ENCODE measurements at places on chromosomes 2 and 18. TPM values are rescaled to one million over a fixed set of nuclear protein-coding genes. Genes with fewer than 3 reads are reported as not detected.

EVA1A gene
- total RNA-seq = 4.0 TPM

DNA sequence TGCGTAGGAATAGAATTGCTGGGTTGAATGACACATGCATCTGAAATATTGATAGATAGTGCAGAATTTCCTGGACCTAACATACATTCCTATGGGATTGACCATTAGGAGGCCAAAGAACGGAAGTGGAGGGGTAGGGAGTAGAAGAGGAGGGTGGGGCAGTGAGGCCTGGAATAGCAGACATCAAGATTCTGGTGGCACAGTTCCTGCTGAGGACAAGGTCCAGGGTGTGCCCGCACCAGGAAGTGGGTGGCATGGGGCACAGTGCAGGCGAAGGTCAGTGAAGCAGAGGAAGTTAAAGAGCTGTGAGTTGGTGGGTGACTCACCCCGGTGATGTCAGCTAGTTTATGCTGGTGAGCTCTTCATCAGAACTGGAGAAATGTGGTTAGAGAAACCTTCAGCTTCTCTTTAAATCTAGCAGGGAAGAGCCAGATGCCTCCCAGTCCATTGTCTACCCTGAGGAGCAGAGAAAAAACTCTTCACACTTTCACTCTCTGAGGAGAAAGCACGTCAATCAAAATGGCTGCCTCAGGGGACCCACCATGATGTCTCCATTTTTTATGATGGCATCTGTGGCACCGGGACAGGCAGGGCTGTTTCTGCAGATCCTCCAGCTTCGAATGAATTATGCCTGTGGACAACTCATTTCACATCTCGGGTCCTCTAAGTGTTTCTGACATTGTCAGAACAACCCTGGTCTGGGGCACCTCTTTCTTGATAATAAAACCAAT is 55.9 kb upstream of the CTLA4 start:
- H3K36me3 ChIP-seq = no peaks in the 10 kb centered on the region
- H3K27ac ChIP-seq = no peak overlapping the region
- DNase-seq = peak; percentile 29
- H3K4me1 ChIP-seq = peaks cover 7% of the 10 kb centered on the region

DNA sequence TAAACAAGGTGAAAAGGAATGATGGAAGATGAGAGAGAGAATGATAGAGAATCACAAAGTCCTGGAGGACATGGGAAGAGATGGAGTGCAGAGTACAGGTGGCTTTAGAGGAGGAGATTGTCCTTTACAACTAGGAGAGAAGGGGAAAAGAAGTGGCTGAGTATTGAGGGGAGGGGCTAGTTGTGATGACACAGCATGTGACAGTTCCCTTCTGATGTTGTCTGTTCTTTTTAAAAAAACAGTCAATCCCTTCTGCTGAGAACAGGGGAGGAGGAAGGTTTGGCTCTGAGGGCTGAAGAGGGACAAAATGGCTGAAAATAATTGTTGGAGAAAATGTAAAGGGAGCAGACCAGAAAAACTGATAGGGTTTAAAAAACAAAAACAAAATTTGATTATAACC is 44.0 kb downstream of the STEAP3 start:
- H3K36me3 ChIP-seq = no peaks in the 10 kb centered on the region
- H3K27ac ChIP-seq = no peak overlapping the region
- no peaks in the 10 kb centered on the region for H3K27me3 ChIP-seq
- no peak overlapping the region for H3K4me3 ChIP-seq
- no peaks in the 10 kb centered on the region for H3K4me1 ChIP-seq

DNA sequence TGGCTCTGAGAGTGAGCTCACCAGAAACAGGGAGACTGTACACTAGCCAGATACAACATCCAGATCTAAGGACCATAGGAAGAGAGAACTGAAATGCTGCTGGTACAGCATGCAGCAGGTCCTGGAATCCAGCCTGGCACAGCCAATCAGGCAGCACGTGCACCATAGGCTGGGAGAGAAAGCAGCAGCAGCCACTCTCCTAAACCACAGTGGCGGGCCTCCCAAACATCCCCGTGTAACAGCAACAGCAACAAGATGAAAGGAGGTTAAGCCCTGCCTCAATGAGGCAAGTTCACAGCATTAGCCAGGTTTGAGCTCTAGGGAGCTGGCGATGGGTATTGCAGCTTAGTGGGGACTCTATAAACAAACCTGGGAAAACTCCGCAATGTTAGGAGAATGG is 192.0 kb downstream of the EPHA4 start:
- H3K36me3 ChIP-seq = no peaks in the 10 kb centered on the region
- H3K27ac ChIP-seq = no peak overlapping the region
- no peak for DNase-seq
- no peak overlapping the region for H3K4me3 ChIP-seq
- H3K27me3 ChIP-seq = no peaks in the 10 kb centered on the region

GRCh38 chr2:208406474-208407451 is at the start of gene PTH2R:
TSS of gene PTH2R (plus strand) at chr2:208406792. CDS start at chr2:208407044, 252 bp downstream.
- no peak for DNase-seq
- H3K36me3 ChIP-seq = no peaks in the 10 kb centered on the region
- no peak within 1 kb of the TSS for H3K27ac ChIP-seq
- H3K4me3 ChIP-seq = no peak within 1 kb of the TSS
- H3K27me3 ChIP-seq = peaks cover 92% of the 10 kb centered on the region

DNA sequence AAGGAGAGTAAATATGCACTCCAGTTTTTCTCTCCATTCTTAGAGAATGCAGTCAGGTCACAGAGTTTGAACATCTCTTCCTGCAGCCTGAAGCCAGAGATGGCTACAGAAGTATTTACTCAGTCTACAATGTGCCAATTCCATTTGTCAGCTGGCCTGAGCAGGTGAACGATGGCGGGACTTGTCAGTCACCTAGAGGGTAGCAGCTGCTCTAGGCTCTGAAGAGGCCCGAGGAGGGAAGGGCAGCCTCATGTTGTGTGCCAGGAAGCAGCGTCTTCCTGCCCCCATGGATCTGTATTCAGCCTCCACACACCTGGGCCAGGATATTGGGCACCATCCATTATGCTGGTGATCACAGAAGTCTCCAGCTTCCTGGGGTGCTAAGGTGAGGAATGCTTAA is 316.7 kb upstream of the CHAC2 start:
- H3K27ac ChIP-seq = no peak overlapping the region
- no peak for DNase-seq
- no peaks in the 10 kb centered on the region for H3K4me1 ChIP-seq
- H3K4me3 ChIP-seq = no peak overlapping the region
- no peaks in the 10 kb centered on the region for H3K27me3 ChIP-seq

DNA sequence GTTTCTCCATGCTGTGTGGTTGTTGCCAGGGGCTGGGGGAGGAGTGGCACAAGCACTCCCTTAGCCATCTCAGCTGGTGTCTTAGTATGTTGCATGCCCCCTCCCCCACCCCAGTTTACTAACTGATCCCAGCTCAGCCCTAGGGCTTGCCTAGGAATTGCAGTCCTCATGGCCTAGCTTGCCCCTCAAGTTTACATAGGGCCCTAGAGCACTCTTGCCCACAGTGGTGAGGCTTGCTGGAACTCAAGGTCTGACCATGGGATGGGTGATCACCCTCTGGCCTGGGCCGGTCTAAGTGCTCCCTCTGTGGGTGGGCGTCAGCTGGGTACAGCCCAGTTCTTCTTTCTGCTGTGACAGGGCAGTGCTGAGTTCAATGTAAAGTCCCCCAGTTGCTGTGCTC is 156.1 kb upstream of the PIEZO2 start:
- H3K27me3 ChIP-seq = no peaks in the 10 kb centered on the region
- no peaks in the 10 kb centered on the region for H3K36me3 ChIP-seq
- no peak for DNase-seq
- H3K27ac ChIP-seq = no peak overlapping the region

GRCh38 chr2:23419171-23420090 is 34.5 kb downstream of the KLHL29 start:
- no peak overlapping the region for H3K27ac ChIP-seq
- H3K4me1 ChIP-seq = peaks cover 30% of the 10 kb centered on the region
- H3K27me3 ChIP-seq = no peaks in the 10 kb centered on the region

DNA sequence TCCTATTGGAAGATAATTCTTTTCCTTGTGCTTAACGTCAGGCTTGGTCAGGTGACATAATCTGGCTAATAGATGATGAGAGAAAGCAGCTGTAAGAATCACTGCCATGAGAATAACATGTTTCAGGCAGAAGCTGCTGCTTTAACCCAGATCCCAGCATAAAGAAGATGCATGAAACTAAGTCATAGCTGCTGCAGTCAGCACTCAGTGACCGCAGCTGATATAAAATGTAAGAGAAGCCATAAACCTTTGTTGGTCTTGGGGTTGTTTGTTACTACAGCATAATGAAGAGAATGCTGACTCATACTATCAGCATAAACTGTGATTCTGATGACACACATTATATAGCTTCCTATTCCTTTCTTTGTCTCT is 274.3 kb upstream of the TRIB2 start:
- no peak for DNase-seq
- H3K27ac ChIP-seq = no peak overlapping the region
- no peak overlapping the region for H3K4me3 ChIP-seq
- H3K36me3 ChIP-seq = no peaks in the 10 kb centered on the region
- no peaks in the 10 kb centered on the region for H3K27me3 ChIP-seq

FLACC1 gene
- total RNA-seq = 2.4 TPM

CTNNA2 gene
- total RNA-seq = not detected

DNA sequence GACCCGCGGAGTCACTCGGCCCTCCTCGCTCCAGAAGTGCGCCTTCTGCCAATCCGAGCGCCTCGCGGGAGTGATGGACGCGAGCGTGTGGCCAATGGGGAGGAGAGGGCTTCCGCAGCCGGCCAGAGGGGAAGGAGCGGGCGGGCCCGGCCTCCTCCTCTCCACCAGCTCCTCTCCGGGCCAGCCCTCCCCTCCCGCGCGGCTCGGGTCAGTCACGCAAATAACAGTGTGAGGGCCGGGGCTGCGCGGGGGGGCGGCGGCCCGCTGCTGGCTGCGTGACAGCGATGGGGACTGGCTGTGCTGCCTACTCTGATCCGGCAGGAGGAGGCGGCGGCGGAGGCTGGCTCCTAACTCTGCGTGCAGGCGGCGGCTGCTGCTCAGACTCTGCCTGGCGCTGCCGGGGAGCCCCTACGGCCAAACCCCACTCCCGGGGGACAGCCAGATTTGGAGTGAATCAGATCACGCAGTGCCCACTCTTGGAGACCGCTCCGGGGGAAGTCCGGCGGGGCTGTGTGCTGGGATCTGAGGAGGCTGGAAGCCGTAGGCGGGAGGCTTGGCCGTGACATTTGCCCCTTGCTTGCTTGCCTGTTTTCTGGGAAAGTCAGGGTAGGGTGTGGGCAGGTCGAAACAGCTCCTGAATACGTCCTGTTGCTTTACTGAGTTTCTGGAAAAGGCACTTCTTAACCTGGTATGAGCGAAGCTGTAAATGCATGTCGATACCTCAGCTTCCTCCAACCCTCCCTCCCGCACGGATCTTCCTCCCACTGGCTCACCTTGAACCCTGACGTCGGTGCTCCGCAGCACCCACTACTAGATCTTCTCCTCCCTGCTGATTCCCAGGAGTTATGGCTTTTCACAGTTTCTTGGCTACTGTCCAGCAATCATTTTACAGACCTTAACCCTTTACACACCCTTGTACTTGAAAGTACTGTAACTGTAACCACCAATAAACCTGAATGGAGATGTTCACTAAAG is 97.9 kb upstream of the SERTAD2 start:
- no peaks in the 10 kb centered on the region for H3K27me3 ChIP-seq
- H3K4me1 ChIP-seq = peaks cover 12% of the 10 kb centered on the region
- peak overlapping the region; percentile 78 for H3K4me3 ChIP-seq
- H3K36me3 ChIP-seq = no peaks in the 10 kb centered on the region
- peak overlapping the region; percentile 88 for H3K27ac ChIP-seq

- H3K27me3 ChIP-seq = no peaks in the 10 kb centered on the region
- H3K27ac ChIP-seq = no peak overlapping the region
- no peak overlapping the region for H3K4me3 ChIP-seq
- H3K4me1 ChIP-seq = peaks cover 27% of the 10 kb centered on the region
- DNase-seq = peak; percentile 49
Measured at GRCh38 chr2:177598326-177599138, 206.0 kb downstream of the AGPS start.

THUMPD2 gene
- total RNA-seq = 14.1 TPM

B4GALT6 gene
- 6.0 TPM for total RNA-seq

- no peaks in the 10 kb centered on the region for H3K27me3 ChIP-seq
- no peak overlapping the region for H3K27ac ChIP-seq
- DNase-seq = peak; percentile 76
- peaks cover 33% of the 10 kb centered on the region for H3K36me3 ChIP-seq
- H3K4me1 ChIP-seq = no peaks in the 10 kb centered on the region
- no peak overlapping the region for H3K4me3 ChIP-seq
Measured at GRCh38 chr2:231104115-231104713, 20.6 kb downstream of the HTR2B start.

DNA sequence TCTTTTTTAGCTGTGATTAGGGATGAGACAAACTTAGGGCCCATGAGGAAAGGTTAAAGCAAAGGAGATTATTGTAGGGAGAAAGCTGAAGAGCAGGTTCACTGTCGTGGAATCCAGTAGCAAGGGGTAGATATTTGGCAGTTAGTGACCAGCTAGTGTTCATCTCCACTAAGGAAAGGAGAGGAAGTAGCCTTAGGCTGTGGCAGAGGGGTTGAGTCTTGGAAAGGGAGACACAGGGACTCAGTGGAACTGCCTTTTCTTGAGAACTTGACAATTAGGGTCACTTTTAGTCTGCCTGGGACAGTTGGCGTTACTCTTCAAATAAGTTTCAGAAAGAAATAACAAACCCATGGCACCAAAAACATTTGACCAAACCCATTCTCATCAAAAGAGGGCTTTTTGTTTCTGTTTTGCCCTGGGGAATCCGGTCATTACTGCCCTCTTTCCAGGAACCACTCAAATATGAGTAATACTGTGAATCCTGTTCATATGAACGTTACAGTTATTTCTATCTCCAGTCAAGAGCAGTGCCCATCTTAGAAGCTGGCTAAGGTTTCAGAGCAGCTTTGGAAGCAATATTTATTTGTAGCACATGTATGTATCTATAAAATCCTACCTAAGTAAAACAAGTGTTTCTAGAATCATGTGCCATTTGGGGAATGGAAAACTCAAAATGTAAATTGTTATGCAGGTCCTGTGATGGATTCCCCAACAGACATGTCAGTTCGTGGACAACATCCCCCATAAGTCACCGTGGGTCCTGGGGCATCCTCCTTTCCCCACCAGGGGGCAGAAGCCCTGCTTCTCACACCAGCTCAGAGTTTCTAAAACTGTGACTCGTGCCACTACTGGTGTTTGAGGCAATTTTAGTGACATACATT is 77.3 kb upstream of the PHLPP1 start:
- H3K27ac ChIP-seq = no peak overlapping the region
- peak; percentile 57 for DNase-seq
- no peaks in the 10 kb centered on the region for H3K4me1 ChIP-seq
- no peaks in the 10 kb centered on the region for H3K36me3 ChIP-seq
- no peak overlapping the region for H3K4me3 ChIP-seq

DNA sequence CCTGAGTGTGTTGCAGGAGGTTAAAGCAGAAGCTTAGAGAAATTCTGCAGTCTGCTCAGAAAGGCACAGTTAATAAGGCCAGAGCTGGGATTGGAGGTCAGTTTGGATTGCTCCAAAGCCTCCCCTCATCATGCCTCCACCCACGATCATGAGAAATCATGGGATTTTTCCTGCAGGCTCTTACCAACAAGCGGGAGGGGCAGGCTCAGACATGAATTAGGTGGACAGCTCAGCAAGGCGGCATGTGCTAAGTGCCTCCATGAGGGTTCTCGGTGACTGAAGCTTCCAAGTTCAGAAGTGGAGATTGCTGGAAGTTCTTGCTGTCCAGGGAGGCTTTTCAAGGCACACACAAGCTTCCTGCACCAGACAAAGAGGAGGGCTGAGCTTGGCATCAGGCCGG is 163.8 kb downstream of the SETBP1 start:
- H3K27me3 ChIP-seq = no peaks in the 10 kb centered on the region
- DNase-seq = no peak
- H3K27ac ChIP-seq = no peak overlapping the region
- H3K36me3 ChIP-seq = no peaks in the 10 kb centered on the region

Data from A673 (cell line).